ENCODE measurements at places on chromosomes 7 and 10.

DNA sequence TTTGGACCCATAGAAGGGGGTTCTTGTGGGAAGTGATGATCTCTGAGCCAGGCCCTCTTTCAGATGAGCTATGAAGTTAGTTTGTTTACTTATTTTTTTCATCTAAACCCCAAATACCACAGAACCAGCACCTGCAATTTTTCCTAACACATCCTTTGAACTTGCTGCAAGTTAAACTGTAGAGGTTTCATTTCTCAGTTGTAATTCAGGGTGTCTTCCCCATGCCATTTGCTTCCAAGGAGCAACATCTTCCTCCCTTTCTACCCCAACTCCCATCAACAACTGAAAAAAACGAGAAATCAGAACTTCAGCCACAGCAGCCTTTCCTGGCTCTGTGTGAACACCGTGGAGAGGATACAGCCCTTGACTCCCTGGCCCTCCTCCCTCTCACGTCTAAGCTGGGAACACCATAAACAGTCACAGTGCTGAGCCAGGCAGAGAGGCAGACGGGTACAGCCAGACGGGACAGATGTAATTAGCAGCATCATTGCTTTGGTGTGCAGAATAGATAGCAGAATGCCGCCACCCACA is 63.6 kb downstream of the RGS10 start:
- DNase-seq: no peak

DNA sequence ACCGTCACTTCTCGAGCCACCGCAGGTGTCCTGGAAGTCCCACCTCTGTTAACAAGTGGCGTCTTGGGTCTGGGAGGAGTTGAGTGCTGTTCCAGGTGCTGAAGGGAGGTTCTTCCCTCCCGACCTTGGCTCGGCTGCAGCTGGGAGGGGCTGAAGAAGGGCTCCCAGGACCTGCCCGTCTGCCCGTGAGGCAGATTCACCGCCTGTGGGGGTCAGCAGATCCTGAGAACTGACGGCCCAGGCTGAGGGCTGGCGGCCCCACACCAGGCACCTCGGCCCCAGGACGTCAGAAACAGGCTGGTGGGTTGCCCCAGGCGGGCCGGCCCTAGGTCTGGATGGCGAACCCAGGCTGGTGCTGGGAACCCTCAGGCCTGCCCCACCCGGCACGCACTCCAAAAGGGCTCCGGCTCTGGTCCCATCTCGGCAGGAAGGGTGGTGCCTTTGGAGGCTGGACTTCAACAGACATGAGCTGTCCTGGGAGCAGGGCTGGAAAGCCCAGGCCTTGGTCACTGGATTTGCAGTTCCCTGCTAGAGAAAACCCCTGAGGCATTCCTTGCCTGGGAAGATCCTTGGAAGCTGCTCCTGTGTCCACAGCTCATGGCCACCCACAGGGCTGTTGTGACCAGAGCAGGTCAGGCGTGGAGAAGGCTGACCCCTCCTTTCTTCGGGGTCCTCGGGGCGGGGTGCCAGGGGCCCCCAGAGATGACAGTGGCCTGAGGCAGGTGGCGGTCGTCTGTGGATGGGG is 42.6 kb upstream of the CFAP46 start:
- no peak for DNase-seq

DNA sequence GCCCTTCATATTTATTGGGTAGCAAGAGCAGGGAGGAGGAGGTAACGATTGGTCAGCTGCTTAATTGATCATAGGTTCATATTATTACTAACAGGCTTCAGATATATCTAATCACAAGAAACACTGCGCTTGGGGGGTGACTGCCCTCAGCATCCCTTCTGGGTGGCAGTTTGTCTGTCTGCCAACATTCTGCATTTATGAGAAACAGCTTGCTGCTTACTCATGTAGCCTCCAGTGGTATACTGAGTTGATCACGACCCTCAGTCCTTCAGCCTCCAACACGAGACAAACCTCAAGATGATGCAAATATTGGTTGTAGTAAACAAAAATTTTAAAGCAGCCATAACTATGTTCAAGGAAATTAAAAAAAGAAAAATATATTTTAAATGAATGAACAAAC is 657.8 kb upstream of the PHF14 start:
- DNase-seq: no peak

- DNase-seq: no peak
Observed at GRCh38 chr7:88933285-88933684, 137.7 kb upstream of the TEX47 start.

- no peak for DNase-seq
Observed at GRCh38 chr7:142815134-142815533, 39.7 kb upstream of the EPHB6 start.

GRCh38 chr7:41170466-41170865 is 532.4 kb downstream of the INHBA start:
- DNase-seq: no peak

GRCh38 chr7:15131661-15132060 is 229.1 kb upstream of the DGKB start:
- no peak for DNase-seq

- peak; percentile 74 for DNase-seq
Observed at GRCh38 chr7:34108165-34108564, 202.8 kb downstream of the BMPER start.

DNA sequence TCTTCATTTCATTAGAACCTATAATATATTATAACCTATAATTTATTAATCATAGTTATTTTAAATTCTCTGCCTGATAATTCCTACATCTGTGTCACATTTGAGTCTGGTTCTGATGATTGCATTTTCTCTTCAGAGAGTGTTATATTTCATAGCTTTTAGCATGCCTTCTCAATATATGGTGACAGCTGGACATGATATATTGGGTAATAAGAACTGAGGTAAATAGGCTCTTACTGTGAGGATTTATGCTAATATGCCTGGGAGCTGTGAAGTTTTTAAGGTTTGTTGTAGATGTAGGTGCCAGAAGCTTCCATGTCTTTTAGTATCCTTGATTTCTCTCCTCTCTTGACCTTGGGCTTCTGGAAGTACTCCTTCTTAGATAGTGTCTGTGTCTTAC is 325.9 kb upstream of the SEMA3D start:
- DNase-seq: no peak

GRCh38 chr10:84308481-84309304 is 19.7 kb upstream of the CCSER2 start:
- DNase-seq: peak; percentile 62

GRCh38 chr7:7639847-7640220 is 718 bp upstream of the UMAD1 start:
- DNase-seq: peak; percentile 27

- no peak for DNase-seq
Observed at GRCh38 chr10:55966101-55966500, 395.0 kb downstream of the ZWINT start.

DNA sequence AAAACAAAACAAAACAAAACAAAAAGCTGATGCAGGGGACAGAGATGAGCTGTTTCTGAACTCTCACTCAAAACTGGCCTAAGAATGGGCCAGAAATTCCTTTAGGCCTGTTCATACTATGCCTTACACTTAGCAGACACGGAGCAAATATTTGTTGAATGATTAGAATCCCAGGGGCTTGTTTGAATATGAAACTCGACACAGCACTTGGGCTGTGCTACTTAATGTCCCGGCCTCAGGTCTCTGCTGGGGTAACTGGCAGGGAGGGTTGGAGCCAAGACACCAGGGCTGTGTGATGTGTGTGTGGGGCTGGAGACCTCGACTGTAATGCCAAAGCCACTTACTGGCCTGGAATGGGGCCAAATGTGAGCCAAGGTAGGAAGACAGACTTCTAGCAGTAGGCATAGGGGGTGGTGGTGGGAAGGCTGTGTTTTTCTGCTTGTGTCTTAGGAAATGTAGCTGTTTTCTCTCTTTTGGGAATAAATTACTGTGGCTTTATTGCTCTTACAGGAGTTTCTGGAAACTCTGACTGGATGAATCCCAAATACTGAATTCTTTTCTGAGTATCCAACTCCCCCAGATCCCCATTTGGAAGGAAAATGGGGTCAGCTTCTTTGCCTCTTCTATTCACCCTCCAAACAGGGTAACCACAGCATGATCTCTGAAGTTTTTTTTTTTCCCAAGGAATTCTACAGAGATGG is 66.7 kb downstream of the EMX2 start:
- DNase-seq: peak; percentile 62
